ENCODE measurements at places on chromosomes 16 and 17. TPM values are rescaled to one million over a fixed set of nuclear protein-coding genes. Genes with fewer than 3 reads are reported as not detected.

The ZDHHC1 gene
- 5.3 TPM for total RNA-seq

The NHLRC4 gene
- not detected for total RNA-seq

The STXBP4 gene
- 5.8 TPM for total RNA-seq

The HS3ST6 gene
- total RNA-seq: 2.7 TPM

The CD300LB gene
- total RNA-seq: not detected

The GLIS2 gene
- 3.2 TPM for total RNA-seq

The SCARF1 gene
- not detected for total RNA-seq

The FAM171A2 gene
- 5.6 TPM for total RNA-seq

Measured in airway epithelial cell (primary cell).